RWPE1 (cell line): ENCODE measurements at places on chromosomes 5 and 9.

- DNase-seq: no peak
Measured at GRCh38 chr5:22958462-22959262, 105.5 kb upstream of the CDH12 start.

DNA sequence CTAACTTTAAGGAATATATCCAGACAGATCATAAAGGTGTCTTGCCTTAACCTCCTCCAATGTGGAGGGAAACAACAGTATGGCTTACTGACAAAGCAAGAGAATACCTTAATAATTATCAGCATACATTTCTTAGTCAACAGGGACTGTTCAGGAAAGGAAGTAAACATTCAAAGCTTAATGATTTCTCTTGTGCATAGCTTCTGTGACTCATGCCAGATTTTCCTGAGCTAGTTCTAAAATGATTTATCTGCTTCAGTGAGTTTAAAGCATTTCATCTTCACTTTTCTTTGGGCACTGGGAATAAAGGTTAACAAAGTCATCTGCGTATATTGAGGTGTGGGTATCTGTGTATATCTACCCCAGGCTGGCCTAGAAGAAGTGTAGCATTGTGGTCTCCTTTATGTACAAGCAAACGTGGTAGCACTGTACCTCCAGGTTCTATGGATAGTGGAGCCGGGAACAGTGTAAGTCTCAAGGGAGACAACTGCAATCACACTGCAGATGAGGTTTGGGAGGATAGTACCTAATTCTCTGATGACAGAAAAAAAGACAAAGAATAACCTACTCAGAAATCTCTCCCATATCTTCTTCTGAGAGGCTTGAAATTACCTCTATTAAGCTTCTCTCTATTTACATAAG lies 284.1 kb downstream of the HCN1 start:
- DNase-seq: no peak

- no peak for DNase-seq
Measured at GRCh38 chr9:130765137-130766020, 69.7 kb upstream of the ABL1 start.

- DNase-seq: peak; percentile 70
Measured at GRCh38 chr5:167814828-167815227, 476.6 kb upstream of the WWC1 start.

DNA sequence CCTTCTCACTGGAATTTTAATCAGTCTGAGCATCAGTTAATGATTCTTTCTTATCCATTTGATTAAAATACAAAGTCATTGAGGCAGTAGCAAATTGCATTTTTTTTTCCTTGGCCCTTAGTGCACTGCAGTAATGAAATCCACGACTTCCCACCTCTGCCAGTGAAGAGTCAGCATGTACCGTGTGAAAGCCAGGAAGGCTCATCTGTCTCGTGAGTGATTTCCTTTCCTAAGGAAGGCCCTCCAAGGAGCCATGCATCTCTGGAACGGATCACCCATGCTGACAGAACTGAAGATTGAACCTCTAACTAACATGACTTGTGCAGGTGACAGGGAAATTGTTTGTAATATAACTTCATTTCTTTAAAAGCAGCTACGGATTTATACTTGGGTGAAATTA lies 51.6 kb downstream of the MED10 start:
- no peak for DNase-seq

GRCh38 chr5:1655496-1656270 lies 131.9 kb upstream of the LPCAT1 start:
- DNase-seq: no peak

- DNase-seq: no peak
Measured at GRCh38 chr5:83556190-83556589, 84.6 kb downstream of the VCAN start.

DNA sequence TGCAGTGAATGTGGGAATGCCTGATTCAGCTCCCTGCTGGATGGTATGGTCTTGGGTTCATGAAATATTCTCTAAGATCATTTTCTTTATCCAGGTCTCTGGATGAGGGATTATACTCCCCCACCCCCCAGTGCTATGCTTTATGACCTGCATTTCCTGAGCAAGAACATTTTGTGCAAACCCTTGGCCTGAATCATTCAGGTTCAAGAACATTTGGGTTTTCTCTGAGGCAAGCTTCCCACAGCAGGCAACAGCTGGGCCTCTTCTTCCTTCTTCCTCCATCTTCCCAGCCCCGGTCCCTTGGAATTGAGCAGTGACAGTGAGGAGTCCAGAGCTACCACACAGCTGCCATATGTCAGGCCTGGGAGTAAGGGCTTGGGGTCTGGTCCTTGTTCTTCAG lies 58.6 kb upstream of the TNFSF15 start:
- no peak for DNase-seq

GRCh38 chr5:68533051-68533450 lies 317.5 kb downstream of the PIK3R1 start:
- DNase-seq: no peak

DNA sequence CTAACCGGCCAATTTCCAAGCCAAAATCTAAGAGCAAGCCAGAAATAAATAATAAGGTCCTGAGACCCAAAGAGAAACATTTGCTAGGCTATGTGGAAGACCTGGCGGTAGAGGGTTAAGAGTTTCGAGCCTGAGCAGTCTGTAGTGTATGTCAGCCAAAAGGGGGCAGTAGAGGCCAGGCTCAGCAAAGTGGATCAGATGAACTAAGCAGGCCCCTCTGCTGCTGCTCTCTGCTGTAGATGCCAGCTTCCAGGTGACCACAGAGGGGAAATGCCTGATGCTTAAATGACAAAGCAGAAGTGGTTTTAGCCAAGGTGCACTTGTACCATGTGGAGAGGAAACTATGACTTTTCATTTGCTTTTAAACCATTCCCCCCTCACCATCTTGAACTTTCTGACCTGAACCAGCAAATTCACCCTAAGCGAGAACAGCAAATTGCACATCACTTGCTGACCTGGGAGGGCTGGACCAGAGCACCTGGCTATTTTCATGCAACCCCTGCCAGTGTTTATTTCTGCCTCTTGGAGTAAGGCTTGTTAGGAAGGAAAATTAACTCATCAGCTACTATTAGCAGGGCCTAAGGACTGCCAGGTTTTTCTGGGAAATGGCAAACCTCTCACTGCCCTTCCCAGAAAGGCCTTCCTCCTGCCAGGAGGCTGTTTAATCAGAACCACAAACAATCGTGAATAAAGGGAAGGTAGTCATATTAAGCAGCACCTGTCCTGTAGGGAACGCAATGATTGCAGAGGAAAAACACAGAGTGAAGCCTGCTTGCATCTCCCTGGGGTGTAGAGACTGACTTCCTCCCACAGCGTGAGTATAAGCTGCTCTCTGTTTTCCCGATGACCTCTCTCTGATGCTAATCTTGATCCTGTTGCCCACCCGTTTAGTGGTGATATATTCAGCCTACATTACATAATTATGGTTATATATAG lies 818.2 kb downstream of the TLR4 start:
- peak; percentile 25 for DNase-seq

DNA sequence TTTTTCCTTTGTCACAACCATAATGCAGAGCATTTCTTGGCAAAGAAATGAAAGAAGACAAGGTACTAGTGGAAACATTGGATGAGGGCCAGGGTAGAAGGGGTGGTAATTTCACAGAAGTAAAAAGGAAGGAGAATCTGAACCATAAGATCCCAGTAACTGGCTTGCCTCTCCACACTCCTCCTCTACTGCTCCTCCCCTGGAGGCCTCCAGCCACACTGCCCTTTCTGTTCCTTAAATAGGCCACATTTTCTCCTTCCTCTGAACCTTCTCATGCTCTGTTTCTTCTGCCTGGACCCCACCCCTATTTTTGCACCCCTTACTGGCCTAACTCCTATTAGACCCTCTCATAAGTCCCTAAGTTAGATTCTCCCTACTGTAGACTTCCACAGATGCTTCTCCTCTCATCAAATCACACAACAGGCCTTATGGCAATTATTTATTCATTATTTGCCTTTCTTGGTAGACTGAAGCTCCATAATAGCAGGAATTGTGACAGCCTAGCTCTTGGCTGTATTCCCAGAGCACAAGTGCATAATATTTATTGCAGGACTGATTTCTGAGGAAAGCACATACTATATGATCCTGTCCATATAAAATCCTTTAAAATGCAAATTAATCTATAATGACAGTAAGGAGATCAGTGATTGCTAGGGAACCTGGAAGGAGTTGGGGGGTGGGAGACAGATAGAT lies 31.3 kb upstream of the GRIA1 start:
- DNase-seq: no peak

DNA sequence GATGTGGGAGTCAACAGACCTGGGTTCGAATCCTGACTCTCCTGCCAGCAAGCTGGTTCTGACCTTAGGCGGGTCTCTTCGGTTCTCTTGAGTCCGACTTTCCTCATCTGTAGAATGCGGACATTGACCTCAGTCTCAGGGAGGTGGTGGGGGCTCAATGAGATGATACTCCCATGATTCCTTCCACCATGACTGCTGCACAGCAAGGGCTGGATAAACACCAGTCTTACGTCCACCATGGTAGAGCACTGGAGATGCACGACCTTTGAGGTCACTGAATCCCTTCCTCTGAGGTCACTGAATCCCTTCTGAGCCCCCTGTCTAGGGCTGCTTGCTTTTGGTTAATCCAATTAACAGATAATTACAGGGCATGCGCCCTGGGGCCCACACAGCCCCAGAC lies 12.5 kb upstream of the SMIM23 start:
- DNase-seq: no peak

DNA sequence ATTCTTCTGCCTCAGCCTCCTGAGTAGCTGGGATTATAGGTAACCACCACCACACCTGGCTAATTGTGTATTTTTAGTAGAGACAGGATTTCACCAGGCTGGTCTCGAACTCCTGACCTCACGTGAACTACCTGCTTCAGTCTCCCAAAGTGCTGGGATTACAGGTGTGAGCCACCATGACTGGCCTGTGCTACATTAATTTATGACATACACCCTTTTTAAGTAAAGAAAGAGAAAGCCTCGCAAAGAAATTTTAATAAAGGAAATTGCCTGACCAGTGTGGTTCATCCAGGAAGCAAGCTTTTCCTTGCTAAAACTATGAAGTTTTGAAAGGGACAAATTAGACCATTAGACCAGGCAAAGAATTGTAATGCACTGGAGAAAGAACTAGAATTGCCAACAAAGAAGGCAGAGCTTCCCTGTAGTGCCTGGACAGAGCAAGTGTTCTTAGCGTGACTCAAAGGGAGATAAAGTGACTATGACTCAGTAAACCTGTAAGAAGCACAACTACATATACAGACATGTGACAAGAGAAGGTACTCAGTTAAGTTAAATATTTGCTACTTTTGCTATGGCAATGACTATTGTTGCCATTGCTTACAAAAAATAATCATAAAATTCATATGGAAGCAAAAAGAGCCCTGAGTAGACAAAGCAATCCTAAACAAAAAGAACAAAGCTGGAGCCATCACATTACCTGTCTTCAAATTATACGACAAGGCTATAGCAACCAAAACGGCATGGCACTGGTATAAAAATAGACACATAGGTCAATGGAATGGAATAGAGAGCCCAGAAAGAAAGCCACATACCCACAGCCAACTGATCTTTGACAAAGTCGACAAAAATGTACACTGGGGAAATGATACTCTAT lies 54.6 kb downstream of the FYB1 start:
- peak; percentile 22 for DNase-seq

DNA sequence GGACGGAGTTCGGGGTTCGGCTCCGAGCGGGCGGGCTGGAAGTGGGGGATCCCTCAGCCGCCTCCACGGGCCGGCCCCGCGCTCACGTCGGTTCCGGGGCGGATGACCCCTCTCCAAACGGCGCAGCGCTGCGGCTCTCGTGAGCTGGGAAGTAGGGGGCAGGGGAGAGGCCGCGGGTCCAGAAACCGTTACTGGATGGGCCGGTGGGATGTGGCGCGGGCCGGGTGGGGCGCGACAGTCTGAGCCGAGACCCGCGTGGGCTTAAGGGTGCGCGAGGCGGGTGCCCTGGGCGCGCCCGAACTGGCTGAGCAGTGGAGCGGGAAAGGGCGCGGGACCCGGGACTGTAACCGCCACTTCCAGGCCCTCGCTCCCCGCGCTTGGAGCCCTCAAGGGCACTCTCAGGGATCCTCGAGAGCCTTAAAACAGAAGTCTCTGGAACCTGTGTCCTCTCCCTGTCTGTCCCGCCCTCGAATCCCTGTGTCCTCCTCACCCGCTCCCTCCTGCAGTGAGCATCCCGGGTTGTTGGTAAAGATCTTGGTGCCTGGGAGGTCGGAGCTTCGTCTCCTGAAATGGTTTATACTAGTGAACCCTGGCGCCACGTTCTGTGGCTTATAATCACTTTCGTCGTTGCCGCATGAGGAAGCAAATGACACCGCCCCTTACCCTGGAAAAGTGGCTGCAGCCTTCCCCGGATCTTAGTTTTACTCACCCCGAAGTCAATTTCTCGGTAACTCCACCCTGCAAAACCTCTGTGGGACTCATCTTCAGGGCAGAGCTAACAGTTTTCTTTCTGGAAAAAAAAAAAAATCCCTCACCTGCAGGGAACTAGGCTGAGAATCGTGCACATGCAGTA lies 571 bp upstream of the MARCHF11 start:
- DNase-seq: no peak

GRCh38 chr5:74510476-74511075 lies 130.0 kb downstream of the ENC1 start:
- DNase-seq: no peak

GRCh38 chr9:134770972-134771971 lies 109.3 kb upstream of the FCN2 start:
- no peak for DNase-seq

- no peak for DNase-seq
Measured at GRCh38 chr5:2006193-2006970, 123.7 kb upstream of the IRX4 start.

DNA sequence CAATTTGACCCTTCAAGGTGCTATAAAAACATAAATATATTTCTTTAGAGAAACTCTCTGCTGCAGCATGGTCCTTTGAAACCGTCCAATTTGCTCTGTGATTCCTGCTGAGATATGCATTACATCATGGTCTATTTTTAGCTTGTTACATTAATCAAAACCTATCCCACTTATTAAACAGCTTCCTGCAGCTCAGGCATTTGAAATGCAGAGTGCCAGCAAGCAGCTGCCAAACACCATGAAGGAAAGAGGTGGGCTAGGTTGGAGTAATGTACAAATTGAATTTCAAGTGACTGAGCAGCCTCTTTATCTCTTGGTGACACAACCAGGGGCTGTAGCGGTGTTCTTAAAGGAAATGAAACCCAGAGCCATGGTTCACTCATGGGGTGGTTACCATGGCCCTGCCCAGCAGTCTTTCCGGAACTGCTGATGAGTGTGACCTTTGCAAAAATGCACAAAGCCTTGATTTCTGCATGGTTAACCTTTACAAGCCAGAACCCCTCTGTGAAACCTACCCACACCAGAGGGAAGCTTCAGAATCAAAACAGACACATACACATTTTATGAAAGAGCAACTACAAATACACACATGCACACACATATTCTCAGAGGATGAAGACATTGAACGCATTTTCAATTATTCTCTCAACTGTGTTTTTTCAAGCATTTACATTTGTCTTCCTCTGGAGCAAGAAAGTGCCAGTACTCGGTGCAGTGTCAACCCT lies 155.8 kb upstream of the ZNF608 start:
- DNase-seq: no peak
